ENCODE measurements at places on chromosomes 5 and 9.

DNA sequence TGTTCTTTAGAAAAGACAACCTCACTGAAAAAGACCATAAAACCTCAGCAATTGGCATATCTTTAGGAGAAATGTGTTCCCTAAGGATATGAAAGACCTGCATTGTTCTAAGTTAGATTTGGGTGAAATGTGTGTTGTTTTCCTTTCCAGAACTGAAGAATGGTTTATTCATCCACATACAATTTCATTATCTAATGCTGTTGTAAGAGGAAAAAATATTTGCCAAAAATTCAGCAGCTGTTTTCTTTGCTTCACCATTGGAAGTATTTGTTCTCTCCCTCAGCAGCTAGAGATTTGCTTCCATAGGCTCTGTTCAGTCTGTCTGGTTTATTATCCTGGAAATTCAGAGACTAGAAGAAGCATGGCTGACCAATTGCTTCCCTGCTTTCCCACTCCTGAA lies 150.9 kb downstream of the ISOC1 start:
- no peak for DNase-seq

DNA sequence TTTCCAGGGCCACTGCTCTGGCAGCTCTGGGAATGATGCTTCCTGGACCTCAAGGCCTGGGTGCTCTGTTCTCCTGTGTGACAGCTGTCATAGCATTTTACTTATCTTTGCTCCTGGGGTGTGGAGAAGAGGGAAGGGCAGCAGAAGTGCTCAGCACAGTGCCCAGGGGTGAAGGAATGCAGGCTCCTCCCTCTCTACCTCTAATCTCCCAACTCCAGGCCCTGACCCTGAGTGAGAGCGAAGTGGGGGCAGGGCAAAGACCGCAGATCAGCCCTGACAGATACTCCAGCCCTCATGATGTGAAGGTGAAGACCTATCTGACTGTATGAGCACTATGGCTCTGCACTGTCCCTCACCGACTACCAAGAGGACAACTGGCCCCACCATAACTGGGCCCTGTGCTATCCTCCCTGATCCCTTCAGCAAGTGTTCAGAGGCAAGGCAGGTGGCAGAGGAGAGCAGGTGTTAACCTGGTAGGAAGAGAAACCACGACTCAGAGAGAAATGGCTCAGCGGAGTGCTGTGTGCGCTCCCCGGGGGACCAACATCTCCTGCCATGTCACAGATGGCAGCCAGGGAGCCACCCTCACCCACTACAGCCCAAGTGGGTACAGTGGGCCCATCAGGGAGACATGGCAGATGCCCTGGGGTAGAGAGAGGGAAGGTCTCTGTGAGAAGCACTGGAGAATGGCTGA lies 16.8 kb downstream of the ACSL6 start:
- DNase-seq, result peak; percentile 19

GRCh38 chr5:94239266-94239665 lies 379.1 kb downstream of the KIAA0825 start:
- no peak for DNase-seq

GRCh38 chr5:39775086-39775796 lies 350.5 kb upstream of the DAB2 start:
- no peak for DNase-seq

DNA sequence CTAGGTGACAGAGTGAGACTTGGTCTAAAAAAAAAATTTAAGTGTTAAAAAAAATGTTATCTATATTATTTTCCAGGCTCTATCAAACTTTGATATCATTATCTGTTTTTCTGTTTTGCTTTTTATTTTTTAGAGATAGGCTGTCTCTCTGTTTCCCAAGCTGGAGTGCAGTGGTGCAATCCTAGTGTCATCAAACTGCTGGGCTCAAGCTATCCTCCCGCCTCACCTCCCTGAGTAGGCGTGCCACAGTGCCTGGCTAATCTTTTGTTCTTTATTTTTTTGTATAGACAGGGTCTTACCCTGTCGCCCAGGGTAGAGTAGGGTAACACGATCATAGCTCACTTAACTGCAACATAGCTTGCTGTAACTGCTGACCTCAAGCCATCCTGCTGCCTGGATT lies 14.4 kb downstream of the SEC24A start:
- no peak for DNase-seq

DNA sequence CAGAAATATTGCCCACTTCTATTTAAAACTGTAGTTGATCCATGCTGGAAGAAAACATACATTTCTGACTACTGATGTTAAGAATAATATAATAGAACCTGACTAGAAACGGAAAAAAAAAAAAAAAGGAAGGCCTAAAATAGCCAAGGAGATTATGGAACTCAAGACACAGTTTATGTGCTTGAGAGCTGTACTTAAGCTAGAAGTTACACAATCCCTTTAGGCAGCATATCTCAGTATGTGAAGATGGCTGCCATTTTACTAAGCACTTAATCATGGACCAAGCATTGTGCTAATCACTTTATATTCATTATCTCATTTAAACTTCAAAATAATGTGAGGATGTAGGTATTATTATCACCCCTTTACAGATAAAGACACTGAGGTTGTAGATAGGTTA lies 73.0 kb upstream of the NR4A3 start:
- DNase-seq, result no peak

- DNase-seq, result no peak
Measured at GRCh38 chr9:35938474-35939356, 19.2 kb downstream of the OR2S2 start.

- DNase-seq, result no peak
Measured at GRCh38 chr5:533955-534742, 9.9 kb upstream of the SLC9A3 start.

- DNase-seq, result no peak
Measured at GRCh38 chr5:129857116-129857515, 47.1 kb upstream of the CHSY3 start.

DNA sequence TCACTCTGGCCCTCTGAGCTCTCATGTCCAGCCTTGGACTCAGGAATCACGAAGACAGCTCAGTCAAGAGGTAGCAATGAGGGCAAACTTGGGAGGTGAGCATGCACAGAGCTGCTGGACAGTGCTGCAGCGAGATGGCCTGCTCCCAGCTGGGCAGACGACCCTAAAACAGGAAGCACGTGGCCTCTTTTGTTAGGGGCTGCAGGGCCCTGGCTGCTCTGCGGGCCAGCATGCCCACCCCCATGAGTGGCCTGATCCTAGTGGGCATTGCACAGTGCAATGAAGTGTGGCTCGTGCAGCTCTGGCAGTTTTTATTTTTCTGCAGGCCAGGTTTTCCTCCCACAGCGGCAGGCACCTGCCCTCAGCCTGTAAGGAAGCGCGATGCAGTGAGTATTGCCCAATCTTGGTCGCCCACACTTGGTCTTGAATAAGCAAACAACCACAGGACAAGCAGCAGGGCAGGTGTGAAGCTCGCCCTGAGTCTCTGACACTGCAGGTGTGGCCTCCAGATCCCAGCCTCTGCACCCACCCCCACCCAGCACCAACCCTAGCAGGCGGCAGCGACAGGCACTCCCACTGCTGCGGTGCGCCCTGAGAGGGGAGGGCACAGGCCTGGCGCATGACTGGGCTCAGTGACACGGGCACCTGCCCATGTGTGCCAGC lies 60.8 kb downstream of the SEMA4D start:
- no peak for DNase-seq

DNA sequence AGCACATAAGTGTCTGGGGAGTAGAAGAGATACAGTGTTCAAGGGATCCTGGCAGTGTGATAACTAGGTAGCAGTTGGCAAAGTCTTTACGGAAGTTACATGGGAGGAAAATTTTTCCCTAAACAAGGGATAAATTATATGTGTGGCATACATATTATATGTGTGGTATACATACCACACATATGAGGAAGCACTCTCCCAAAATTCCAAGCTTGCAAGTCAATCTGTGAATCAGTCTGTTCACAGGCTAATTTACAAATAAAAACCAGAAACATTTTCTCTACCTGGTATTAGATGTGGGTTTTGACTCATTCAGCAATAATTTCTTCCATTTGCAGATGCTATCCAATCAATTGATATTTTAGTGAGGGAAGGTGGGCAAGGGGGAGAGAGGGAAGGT lies 110.0 kb downstream of the ISOC1 start:
- DNase-seq, result no peak
